ENCODE measurements at places on chromosomes 3 and 15.

- peak; percentile 48 for DNase-seq
These were observed 9.7 kb upstream of the SCAANT1 start for GRCh38 chr3:63921741-63922482.

DNA sequence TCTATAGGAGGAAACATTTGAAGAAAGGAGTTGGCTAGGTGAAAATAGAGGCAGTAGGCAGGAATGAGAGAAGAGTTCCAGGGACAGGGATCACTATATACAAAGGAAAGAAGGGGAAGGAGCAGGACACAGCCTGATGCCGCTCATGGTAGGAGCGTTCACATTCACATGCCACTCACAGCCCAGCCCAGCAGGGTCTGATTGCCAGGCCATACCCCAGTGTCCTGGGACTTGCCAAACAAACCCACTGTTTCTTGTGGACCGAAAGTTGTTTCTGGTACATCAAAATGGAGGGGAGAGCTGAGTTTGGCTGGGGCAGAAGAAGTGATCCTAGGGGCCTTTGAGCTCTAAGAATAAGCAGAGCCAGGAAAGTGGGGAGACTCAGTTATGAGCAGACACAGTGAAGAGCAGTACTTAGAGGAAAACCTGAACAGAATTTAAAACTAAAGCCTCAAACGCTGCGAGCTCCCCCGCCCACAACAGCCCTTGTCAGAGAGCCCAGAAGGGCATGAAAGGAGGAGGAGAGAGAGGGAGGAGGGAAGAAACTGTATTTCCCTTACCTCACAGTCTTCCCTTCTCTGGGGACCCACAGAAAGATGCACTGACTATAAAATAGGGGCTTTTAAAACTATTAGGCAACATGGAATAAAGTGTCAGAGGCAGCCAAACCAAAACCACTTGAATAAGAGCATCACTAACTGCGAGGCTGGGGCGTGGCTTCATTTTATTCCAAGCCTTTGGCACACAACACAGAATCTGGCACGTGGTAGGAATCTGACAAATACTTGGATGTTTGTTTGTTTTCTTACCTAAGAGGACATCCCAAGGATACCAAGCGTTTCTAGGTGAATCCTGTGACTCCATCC is 129.0 kb downstream of the RPL22L1 start:
- DNase-seq, result peak; percentile 85

DNA sequence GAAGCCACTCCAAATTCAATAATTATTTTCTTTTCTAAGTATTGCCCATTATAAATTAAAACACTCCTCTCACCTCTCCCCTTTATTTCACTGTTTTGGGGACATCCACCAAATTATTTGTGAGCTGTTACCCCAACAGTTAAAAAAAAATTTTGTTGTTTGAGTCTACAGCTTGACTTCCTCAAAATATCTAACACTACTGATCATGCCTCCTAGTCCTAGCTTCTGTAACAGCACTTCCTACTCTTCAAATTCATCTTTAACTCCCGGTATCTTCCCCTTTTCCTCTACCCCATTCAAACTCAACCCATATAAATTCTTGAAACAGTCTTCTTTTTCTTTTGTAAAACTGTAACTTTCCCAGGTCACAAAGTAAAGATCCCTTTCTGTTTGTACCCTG is 15.9 kb downstream of the PARL start:
- no peak for DNase-seq

- no peak for DNase-seq
These were observed 26.5 kb downstream of the KNG1 start for GRCh38 chr3:186743666-186744065.

DNA sequence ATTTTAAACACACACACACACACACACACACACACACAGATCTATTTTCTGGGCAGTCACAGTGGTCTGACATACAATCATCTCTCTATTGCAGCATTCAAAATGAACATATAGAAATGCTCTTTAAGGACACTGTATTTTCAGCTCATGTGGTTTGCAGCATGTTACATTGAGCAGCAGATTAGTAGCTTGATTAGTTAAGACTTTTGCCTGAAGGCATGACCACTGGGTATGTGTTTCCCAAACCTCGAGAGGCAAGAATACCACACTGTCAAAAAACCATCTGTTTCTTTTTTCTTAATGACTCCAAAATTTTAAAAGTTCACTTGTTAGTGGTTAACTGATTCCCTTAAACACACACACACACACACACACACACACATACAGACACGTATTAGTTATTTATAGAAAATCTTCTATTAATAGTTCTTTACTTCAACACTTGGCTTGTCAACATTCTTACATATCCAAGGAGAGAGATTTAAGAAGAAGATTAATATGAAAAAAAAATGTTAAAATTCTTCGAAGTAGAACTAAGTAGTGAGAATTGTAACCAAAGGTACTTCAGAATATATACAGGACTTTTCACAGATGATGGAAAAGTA is 518.2 kb downstream of the CADM2 start:
- no peak for DNase-seq

- DNase-seq, result no peak
These were observed 23.0 kb upstream of the UBE2Q2 start for GRCh38 chr15:75820206-75820605.

DNA sequence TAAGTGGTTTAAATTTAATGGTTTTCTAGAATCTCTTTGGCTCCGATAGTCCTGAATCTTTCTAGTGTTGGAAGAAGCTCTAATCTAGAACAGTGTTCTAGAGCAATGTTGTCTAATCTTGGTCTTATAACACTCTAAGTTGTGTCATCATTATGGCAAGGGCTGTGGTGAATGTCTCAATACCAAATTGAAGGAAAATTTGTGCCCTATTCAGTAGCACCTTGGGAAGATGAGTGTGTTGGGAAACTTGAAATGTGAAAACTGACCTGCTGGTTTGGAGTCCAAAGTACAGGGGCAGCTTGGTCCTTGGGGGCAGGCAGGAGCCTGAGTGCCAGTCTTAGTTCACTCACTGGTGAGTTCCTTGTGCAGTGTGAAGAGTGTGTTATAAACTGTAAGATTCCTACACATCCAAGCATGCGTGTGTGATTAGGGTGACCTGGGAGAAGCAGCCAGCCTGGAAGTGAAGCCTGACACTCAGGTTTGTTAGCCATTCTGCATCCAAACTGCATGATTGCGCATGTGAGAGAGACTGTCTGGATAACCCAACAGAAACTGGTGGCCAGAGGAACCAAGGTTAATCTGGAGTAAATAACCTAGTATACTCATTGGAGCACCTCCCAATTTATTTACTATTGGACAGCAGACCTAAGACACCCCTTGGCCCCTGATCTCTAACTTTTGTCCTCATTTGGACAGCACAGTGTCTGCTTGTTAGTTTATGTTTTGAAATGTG is 14.6 kb downstream of the ZNF592 start:
- no peak for DNase-seq

GRCh38 chr3:187567021-187567420 is 103.2 kb downstream of the SST start:
- no peak for DNase-seq

GRCh38 chr15:84915606-84915958 is 31.1 kb downstream of the SLC28A1 start:
- no peak for DNase-seq

DNA sequence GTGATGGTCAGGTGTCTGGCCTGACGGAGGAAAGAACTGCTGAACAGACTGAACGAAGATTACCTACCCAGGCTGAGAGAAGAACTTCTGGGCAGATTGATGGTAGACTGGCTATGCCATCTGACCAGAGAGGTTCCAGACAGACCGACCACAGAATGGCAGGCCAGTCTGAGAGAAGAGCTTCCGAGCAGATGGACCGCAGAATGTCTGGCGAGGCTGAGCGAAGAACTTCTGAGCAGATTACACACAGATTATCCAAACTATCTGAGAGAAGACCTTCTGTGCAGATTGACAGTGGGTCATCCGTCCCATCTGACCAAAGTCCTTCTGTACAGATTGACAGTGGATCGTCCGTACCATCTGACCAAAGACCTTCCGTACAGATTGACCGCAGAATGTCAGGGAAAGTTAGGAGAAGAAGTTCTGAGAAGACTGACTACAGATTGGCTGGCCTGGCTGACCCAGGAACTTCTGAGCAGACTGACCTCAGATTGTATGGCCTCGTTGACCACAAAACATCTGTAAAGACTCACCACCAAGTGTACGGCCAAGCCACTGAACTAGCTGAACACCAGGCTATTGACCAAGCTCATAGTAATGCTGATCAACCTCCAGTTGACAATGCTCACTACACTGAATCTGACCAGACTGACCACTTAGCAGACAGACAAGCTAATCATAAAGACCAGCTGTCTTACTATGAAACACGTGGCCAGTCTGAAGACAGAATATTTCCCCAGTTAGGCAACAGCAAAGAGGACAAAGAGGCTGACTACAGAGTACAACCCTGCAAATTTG is 812 bp downstream of the TEX55 start:
- DNase-seq, result no peak

- DNase-seq, result no peak
These were observed 48.4 kb downstream of the BLM start for GRCh38 chr15:90765531-90765930.

DNA sequence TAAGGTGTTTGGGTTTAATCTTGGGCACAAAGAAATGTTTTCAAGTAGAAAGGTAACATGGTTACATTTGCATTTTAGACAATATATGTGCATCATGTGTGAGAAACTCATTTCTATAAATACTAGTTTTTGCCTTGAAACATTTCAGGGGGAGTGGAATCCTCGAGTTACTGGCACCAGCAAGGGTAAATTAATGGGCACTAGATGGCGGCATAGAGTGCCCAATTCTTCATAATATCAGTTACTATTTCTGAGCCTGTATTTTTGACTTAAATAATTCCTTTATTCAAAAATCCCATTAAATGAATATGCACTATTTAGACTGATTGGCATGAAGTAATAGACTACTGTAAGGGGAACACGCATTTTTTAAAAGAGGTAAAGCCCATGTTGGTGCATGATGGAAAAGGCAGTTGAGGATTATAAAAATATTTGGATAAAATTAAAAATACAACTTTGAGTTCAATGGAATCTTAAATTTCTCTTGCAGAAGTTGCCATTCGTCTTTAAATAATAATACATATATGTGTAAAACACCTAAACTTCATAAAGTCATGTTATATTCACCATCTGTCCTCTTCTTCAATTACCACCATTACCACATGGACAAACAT is 106.3 kb downstream of the ZBTB20 start:
- peak; percentile 36 for DNase-seq

- peak; percentile 18 for DNase-seq
These were observed 108.3 kb downstream of the VPS13C start for GRCh38 chr15:61951949-61952348.

GRCh38 chr15:37208146-37209040 is 108.0 kb upstream of the MEIS2 start:
- no peak for DNase-seq

DNA sequence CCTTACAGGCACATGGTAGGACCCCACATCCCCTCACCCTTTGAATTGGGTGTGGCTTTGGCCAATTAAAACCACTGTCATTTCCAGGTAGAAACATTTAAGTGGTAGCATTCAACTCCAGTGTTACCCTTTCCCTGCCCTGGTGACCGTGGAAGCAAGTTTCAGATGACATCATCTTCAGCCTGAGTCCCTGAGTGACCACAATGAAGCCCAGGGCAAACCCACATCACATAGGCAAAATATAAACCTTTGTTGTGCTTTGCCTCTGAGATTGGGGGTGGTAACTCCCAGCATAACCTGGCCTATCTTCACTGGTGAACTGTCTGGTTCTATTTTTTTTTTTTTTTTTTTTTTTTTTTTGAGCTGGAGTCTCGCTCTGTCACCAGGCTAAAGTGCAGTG is 404.0 kb upstream of the WNT5A start:
- no peak for DNase-seq

Data from Ammon's horn (tissue), 1 donor.